ENCODE measurements at places on chromosomes 3 and 15.

DNA sequence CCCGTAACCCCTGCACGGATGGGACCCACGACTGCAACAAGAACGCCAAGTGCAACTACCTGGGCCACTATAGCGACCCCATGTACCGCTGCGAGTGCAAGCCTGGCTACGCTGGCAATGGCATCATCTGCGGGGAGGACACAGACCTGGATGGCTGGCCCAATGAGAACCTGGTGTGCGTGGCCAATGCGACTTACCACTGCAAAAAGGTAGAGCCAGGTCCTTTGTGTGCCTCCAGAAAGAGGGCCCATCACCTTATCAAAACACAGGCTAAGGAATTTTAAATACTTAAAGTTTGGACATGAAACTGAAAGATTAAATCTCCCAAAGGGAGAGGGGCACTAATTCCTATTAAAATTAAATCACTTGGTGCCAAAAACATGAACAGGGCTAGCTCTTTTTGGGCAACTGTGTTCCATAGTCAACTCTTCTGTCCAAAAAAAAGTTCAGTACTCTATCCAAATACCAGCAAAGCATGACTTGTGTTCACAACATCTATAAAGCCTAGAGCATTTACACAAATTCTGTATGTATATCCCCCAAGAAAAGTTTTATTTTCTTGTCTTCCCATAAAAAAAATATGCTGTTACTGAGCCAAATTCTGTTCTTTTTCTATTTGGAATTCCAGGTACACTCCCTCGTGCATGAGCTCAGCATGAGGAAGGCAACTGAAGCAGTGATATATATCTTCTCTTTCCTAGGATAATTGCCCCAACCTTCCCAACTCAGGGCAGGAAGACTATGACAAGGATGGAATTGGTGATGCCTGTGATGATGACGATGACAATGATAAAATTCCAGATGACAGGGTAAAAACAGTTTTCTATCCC is 9.2 kb downstream of the THBS1 start:
- peak; percentile 10 for DNase-seq

DNA sequence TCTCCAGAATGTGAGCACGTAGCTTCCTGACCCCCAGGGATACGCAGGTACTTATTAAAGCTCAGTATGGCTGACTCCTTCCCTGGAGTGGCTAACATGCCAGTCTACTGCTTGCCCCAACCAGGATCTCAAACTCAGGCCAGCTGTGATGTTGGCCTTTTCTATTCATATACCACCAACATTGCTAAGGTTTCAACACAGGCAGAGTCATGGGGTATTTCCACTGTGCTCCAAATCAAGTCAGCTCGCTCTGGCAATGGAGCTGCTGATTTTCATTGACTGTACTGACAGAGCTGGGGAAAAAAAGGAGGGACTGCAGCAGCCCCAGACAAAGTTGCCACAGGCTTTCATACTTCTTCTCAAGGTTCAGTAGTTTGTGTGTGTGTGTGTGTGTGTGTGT is 87.0 kb downstream of the CFAP20DC start:
- peak; percentile 21 for DNase-seq

DNA sequence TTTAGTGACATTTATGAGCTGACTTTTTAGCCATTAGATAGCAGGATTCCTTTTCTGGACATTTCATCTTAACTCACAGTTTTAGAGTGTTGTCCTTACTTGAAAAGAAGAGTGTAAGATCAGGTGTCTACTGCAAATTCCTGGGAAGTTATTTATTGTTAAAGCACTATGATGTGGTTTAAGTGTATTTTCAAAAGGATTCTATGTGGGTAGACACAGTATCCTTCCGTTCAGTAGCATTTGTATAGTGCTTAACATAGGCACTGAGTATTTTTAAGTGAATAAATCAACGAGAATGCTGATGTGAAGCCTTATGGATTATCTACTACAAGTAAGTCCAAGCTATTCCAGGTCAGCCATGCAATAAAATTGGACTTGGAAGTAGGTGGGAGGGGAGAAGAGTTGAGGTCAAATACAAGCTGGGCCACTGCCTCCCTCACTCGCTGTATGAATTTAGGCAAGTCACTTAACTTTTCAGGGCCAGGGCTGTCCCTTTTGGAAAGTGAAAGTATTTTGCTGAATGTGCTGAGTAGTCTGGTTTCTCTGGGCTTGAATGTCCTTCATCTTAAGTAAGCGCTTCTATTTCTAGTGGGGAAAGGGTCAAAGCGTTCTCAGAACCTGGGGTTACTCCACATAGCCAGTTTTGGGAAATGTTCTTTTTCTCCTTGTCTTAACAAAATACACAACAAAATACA is 48.6 kb downstream of the GAP43 start:
- no peak for DNase-seq

- no peak for DNase-seq
Measured at GRCh38 chr3:187197335-187197649, at the start of gene RTP1. Gene RTP1, plus strand, starts transcription at chr3:187197486. Its CDS starts 30 bp downstream, at chr3:187197516.

- peak; percentile 87 for DNase-seq
Measured at GRCh38 chr15:40047415-40048210, 8.6 kb upstream of the SRP14 start.

GRCh38 chr15:34436126-34436955 is 1.3 kb downstream of the GOLGA8A start:
- no peak for DNase-seq

DNA sequence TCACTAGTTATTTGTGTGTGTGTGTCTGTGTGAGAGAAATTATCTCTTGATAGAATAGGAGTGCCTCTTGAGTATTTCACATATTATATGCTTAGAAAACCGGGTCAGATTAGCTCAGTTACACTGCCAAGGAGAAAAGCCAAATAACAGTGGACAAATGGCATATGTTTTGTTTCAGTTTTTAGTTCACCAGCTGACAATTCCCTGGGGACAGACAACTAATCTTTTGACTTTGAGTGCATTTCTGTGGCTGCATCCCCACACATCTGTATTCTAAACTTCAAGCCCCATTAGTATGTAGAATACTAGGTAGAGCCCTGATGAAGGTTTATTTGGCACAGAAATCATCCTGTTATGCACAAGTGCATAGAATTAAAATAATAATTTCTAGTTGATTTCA is 227.7 kb upstream of the CNTN3 start:
- no peak for DNase-seq

All from epithelial cell of esophagus (primary cell).